ENCODE measurements at places on chromosomes 4 and X. TPM values are rescaled to one million over a fixed set of nuclear protein-coding genes. Genes with fewer than 3 reads are reported as not detected.

The SSX1 gene
- not detected for total RNA-seq

The YY2 gene
- total RNA-seq, result 1.2 TPM

The GASK1B gene
- 120 TPM for total RNA-seq

The CD40LG gene
- 0.27 TPM for total RNA-seq

The UXT gene
- total RNA-seq, result 174 TPM

The TMEM35A gene
- not detected for total RNA-seq

The NUDT11 gene
- total RNA-seq, result 3.7 TPM

The C1QTNF7 gene
- 0.09 TPM for total RNA-seq

The SPANXA1 gene
- not detected for total RNA-seq

The FGFBP1 gene
- not detected for total RNA-seq

The RADX gene
- total RNA-seq, result 3.1 TPM

DNA sequence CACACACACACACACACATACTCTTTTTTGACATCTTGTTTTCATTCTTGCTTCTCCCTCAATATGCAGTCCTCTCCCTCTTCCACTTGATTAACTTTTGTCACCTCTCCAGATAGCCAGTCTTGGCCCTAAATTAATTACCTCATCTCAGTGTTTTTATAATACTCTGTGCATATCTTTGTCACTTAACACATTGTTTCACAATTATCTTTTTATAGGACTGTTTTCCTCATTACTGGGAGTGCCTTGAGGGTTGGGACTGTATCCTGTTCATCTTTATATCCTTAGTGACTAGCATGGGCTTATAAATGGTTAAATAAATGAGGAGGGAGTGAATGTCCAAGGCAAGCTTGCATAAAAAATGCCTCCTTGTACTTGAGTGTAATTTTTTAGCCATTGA, 33.1 kb downstream of the SYNPO2 start:
- DNase-seq, result no peak
- H3K27me3 ChIP-seq, result no peaks in the 10 kb centered on the region
- no peaks in the 10 kb centered on the region for H3K36me3 ChIP-seq
- H3K4me3 ChIP-seq, result no peak overlapping the region

GRCh38 chr4:84258905-84259830, 239.9 kb downstream of the NKX6-1 start:
- no peaks in the 10 kb centered on the region for H3K27me3 ChIP-seq
- no peaks in the 10 kb centered on the region for H3K4me1 ChIP-seq
- H3K27ac ChIP-seq, result no peak overlapping the region

DNA sequence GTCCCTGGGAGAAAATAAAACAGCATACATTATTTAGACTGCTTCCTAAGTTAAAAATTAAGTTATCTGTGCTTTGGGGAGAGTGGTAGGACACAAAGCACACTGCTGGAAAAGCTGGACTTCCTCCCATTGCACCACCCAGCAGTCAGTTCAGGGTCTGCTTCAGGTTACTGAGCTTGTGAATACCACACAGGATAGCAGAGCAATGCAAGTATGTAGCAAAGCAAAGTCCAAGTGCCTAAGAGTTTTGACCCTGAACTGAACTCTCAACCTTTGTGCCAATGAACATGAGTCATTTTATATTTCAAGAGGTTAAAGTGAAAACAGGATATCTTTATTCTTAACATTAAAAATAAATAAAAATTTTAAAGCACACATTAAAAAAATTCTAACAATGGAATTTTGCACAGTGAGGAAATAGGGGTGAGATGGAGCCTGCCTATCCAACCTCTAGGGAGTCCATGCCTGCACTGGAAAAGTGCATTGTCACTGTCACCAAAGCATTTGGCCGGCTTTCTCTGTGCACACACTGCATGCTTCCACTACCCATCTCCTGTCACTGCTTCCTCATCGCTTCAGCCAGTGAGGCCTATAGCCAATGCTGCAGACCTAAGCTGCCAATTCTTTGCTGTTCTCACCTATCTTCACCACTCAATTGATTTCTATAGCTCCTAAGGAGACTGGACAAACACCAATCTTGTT, 50.9 kb downstream of the ABCG2 start:
- H3K36me3 ChIP-seq, result no peaks in the 10 kb centered on the region
- H3K27me3 ChIP-seq, result no peaks in the 10 kb centered on the region
- no peak overlapping the region for H3K4me3 ChIP-seq

- no peak for DNase-seq
- H3K36me3 ChIP-seq, result no peaks in the 10 kb centered on the region
- no peak overlapping the region for H3K27ac ChIP-seq
- H3K4me3 ChIP-seq, result no peak overlapping the region
Observed at GRCh38 chrX:2286731-2287130, 214.0 kb downstream of the DHRSX start.

DNA sequence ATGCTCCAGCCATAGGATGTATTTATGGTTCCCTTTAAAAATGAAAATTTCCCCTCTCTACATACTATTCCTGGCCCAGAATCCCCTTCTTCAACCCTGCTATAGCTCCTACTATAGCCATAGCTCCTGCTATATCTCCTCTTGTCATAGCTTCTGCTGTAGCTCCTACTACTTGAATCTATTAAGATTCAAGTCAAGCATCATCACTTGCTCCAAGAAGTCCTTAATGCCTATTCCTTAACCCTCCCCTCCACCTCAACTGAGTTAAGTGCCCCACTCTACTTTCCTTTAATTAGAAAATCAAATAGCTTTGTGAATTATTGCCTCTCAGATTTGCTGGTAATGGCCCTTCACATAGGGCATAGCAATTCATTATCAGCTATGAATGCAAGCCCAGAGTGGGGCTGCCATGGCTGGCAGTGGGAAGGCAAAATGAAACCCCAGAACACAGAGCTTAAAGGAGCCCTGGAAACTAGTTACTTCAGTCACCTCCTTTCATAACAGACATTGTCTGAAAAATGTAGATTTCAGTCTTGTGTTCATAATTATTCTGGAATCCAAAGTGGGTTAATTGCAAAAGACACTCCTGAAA, 15.4 kb downstream of the OCIAD2 start:
- no peaks in the 10 kb centered on the region for H3K27me3 ChIP-seq
- peaks cover 9% of the 10 kb centered on the region for H3K36me3 ChIP-seq
- H3K4me3 ChIP-seq, result no peak overlapping the region
- H3K27ac ChIP-seq, result no peak overlapping the region

DNA sequence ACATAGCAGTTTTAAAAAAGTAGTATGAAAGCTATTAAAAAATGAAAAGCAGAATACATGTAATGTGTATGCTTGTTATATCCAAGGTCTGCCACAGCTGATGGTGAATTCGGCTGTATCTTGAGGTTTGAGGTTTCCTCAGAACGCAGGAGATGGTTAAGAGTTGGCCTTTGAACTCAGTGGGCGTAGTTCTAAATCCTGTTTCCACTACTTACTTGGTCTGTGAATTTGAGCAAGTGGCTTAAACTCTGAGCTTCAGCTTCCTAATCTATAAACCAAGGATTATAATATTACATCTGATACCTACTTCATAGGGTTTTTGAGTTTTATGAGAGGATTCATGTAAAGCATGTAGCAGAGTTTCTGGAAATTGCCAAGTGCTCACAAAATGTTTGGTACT, 125.2 kb downstream of the STIM2 start:
- no peaks in the 10 kb centered on the region for H3K27me3 ChIP-seq
- DNase-seq, result no peak
- H3K4me1 ChIP-seq, result no peaks in the 10 kb centered on the region
- no peak overlapping the region for H3K27ac ChIP-seq

- no peaks in the 10 kb centered on the region for H3K36me3 ChIP-seq
- H3K27me3 ChIP-seq, result no peaks in the 10 kb centered on the region
- DNase-seq, result no peak
Observed at GRCh38 chr4:148808416-148808815, 366.2 kb upstream of the NR3C2 start.

DNA sequence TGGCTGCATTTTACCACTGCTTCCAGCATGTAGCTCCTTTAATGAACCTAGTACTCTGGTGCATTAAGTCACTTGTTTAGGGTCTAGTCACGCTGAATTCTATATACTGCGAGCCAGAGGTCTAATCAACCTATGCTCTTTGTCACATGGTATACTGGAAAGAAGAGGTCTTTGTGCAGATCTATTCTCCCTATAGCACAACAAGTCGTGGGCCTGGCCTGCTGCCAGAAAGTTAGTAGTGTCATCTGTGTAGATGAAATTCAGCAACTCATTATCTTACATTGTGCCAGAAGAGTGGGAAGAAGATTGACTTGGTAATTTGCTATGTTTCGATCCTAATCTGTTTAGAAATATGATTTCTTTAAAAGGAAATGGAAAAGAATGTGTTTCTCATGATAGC, 80.8 kb downstream of the AWAT2 start:
- H3K36me3 ChIP-seq, result no peaks in the 10 kb centered on the region
- H3K27ac ChIP-seq, result no peak overlapping the region
- peaks cover 3% of the 10 kb centered on the region for H3K27me3 ChIP-seq
- DNase-seq, result no peak
- no peaks in the 10 kb centered on the region for H3K4me1 ChIP-seq

DNA sequence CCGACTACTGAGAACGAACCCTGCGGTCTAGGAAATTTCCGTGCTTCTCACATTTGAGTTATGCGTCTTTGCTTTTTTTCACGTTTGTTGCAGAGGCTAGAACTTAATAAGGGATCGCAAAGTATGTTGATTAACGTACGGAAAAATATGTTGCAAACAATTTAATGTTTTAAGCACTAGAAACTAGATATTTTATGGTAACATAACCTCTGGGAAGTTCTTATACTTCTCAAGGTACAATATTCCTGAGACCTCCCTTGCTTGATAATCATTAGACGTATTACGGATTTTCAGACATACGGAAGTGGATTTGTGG, 639 bp upstream of the PRDM5 start:
- no peak for DNase-seq
- peak overlapping the region; percentile 93 for H3K27ac ChIP-seq
- H3K4me1 ChIP-seq, result peaks cover 27% of the 10 kb centered on the region

DNA sequence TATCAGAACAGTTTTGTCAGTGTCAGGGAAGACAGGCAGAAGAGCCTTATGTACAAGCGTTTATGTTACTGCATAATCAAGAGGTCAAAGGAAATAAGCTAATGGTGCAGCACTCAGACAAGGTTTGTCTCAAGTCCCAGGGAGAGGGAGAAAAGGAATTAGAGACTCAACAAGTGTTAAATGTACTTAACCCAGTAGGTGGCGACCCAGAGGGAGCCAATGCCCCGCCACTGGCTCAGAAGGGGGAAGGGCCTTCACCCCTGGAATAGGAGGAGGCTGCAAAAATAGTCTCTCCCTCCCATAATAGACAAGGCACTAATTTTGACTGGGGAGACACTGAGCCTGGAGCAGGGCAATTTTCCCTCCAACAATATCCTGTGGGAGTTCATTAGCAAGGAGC, 14.1 kb upstream of the PAPSS1 start:
- no peak overlapping the region for H3K4me3 ChIP-seq
- H3K4me1 ChIP-seq, result no peaks in the 10 kb centered on the region
- H3K27me3 ChIP-seq, result no peaks in the 10 kb centered on the region
- no peak for DNase-seq
- H3K36me3 ChIP-seq, result no peaks in the 10 kb centered on the region

GRCh38 chr4:81833576-81833975, 361.9 kb upstream of the RASGEF1B start:
- no peak for DNase-seq
- no peak overlapping the region for H3K27ac ChIP-seq
- H3K4me1 ChIP-seq, result no peaks in the 10 kb centered on the region
- no peaks in the 10 kb centered on the region for H3K27me3 ChIP-seq
- H3K36me3 ChIP-seq, result no peaks in the 10 kb centered on the region

DNA sequence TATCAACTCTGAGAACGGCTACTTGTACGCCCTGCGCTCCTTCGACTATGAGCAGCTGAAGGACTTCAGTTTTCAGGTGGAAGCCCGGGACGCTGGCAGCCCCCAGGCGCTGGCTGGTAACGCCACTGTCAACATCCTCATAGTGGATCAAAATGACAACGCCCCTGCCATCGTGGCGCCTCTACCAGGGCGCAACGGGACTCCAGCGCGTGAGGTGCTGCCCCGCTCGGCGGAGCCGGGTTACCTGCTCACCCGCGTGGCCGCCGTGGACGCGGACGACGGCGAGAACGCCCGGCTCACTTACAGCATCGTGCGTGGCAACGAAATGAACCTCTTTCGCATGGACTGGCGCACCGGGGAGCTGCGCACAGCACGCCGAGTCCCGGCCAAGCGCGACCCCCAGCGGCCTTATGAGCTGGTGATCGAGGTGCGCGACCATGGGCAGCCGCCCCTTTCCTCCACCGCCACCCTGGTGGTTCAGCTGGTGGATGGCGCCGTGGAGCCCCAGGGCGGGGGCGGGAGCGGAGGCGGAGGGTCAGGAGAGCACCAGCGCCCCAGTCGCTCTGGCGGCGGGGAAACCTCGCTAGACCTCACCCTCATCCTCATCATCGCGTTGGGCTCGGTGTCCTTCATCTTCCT, 2.7 kb downstream of the PCDH10 start:
- no peak overlapping the region for H3K27ac ChIP-seq
- DNase-seq, result no peak
- H3K4me1 ChIP-seq, result peaks cover 14% of the 10 kb centered on the region
- peaks cover 44% of the 10 kb centered on the region for H3K27me3 ChIP-seq
- no peak overlapping the region for H3K4me3 ChIP-seq

- H3K27me3 ChIP-seq, result peaks cover 3% of the 10 kb centered on the region
- no peaks in the 10 kb centered on the region for H3K36me3 ChIP-seq
- no peak overlapping the region for H3K4me3 ChIP-seq
- no peaks in the 10 kb centered on the region for H3K4me1 ChIP-seq
- no peak overlapping the region for H3K27ac ChIP-seq
Observed at GRCh38 chrX:1750267-1750666, 135.4 kb downstream of the ASMT start.

- peaks cover 3% of the 10 kb centered on the region for H3K27me3 ChIP-seq
- no peak overlapping the region for H3K4me3 ChIP-seq
- no peaks in the 10 kb centered on the region for H3K36me3 ChIP-seq
- no peaks in the 10 kb centered on the region for H3K4me1 ChIP-seq
Observed at GRCh38 chrX:1181170-1181569, 31.3 kb downstream of the CRLF2 start.

GRCh38 chr4:41141900-41142299, 72.4 kb downstream of the APBB2 start:
- H3K27ac ChIP-seq, result no peak overlapping the region
- H3K4me3 ChIP-seq, result no peak overlapping the region
- no peak for DNase-seq
- H3K4me1 ChIP-seq, result peaks cover 21% of the 10 kb centered on the region

DNA sequence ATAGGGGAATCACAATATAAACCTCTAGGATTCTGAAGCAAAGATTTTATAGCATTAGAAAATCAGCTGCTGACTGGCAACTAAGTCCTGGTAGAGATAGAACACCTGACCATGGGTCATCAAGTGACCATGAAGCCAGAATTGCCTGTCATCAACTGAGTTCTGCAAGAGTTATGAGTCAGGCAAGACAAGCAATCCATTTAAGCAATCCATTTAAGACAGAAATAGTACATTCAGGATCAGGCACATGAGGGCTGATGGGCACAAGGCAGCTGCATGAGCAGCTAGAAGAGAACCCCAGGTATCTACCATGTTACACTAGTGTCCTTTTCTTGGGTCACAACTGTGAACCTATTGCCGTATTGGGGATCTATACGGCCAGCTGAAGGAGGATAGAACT, 98.9 kb downstream of the SPRY1 start:
- DNase-seq, result no peak
- H3K27me3 ChIP-seq, result no peaks in the 10 kb centered on the region
- H3K4me1 ChIP-seq, result no peaks in the 10 kb centered on the region
- no peak overlapping the region for H3K27ac ChIP-seq

GRCh38 chr4:82124932-82125786, 248.6 kb downstream of the HNRNPD start:
- H3K36me3 ChIP-seq, result no peaks in the 10 kb centered on the region
- H3K4me3 ChIP-seq, result no peak overlapping the region
- no peaks in the 10 kb centered on the region for H3K27me3 ChIP-seq
- H3K27ac ChIP-seq, result no peak overlapping the region

All from adrenal gland (tissue), 19 donors.